ENCODE measurements at places on chromosomes 2 and 18.

DNA sequence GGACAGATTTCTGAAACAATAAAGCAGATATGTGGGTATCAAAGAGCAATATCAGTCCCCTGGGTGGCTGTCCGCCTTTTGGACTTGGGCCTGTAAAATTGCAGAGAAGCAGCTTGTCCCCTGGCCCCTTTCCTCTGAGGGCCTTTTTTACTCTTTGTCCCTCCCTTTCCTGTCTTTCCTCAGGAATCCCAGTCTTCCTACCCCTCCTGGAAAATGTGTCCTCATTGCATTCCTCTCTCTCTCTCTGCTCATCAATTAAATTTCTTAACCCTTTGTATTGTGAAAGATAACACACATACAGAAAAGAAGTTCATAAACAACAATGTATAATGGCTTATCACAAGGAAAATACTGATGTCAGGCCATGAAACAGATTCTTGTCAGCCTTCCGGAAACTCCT is 3.0 kb upstream of the GRB14 start:
- no peak for DNase-seq

DNA sequence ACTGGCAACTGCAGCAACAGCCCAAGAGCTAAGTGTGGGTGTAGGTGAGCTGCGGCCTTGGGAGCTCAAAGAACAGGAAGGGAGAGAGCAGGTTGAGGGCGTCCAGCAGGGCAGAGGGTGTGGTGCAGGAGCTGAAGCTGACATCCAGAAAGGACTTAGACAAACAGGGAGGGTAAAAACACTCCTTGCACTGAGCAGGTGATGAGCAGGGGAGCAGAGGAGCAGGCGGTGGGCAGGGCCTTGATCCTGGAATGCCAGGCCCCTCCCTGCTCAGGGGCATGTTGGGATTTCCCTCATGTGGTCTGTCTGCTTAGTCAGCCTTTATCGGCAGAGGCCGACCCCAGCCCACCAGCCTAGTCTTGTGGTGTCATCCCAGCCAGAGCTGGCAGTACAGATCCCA is 63.6 kb downstream of the VSNL1 start:
- no peak for DNase-seq

DNA sequence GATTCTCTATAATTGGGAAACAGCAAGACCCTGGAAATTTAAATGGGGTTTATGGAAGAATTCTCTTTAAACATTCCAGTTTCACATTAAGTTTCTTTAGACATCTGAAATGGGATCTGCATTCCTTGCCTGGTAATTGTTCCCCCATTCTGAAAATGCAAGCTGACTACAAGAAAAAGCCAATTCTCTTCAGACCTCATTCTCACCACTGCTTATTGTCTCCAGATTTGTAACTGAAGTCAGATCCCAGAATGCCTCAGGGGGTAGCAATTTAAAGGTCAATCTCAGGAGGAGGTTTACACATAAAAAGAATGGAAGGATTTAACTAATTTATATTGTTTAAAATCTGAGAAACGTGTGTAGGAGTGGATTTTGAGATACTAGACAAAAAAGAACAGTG is 41.2 kb downstream of the COL3A1 start:
- no peak for DNase-seq

DNA sequence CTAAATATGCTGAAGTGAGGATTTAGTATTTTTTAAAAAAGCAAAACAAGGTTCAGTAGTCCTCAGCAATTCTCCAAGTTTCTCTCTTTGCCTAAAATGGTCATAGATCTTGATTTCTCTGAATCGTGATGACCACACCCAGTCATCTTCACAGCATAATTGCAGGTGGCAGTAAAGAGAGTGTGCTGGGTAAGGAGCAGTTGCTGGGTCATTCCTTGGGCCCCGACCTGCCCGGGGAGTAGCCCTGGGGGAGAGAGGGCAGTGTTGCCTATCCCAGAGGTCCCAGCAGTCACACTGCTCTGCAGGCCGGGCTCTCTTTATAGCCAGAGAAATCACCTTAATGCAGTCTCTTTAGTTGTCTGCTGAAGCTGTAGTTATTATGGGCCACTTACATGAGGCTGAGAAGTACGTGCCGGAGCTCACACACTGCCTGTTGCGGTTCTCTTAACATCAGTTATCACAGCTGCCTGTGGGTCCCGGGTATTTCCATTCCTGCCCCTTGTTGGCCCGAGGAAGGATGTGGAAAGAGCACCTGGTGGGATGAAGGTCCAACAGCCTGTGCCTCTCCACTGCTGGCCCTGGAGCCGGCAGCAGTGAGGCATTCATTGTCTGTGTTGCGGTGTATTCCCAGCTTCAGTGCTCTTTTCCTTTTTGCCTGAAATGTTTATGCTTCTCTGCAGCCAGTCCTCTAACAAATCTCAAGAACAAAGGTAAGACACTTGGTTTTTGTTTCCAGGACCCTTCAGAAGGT is 230.1 kb downstream of the ALPK2 start:
- no peak for DNase-seq

- no peak for DNase-seq
Measured at GRCh38 chr18:65206551-65207260, 544.1 kb upstream of the CDH7 start.
